ENCODE measurements at places on chromosomes 12 and 14. TPM values are rescaled to one million over a fixed set of nuclear protein-coding genes. Genes with fewer than 3 reads are reported as not detected.

The MYO1H gene
- not detected for total RNA-seq

- no peak for DNase-seq
- H3K27me3 ChIP-seq, result no peaks in the 10 kb centered on the region
- H3K36me3 ChIP-seq, result no peaks in the 10 kb centered on the region
These were observed 242.5 kb downstream of the ZFP36L1 start for GRCh38 chr14:68550338-68550715.

GRCh38 chr12:53699678-53700025, 23.8 kb upstream of the ATP5MC2 start:
- H3K36me3 ChIP-seq, result no peaks in the 10 kb centered on the region
- H3K27ac ChIP-seq, result no peak overlapping the region
- H3K4me1 ChIP-seq, result peaks cover 14% of the 10 kb centered on the region

DNA sequence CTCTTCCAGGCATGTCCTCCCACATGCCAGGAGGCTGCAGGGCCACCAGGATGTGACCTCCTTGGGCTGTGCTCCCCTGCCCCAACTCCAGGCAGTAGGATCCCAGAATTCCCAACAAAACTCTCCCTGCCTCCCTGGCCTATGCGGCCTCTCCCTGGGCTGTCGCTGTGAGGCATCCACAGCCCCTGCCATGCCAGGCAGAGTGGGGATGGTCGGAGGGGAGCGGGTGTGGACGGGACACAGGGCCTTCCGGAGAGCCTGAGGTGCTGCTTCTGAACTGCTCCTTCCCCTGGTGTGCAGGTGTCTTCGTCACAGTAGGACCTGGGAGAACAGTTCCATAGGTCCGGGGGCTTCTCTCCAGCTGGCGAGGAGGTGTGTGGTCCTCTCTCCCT, 18.3 kb downstream of the GPR132 start:
- no peaks in the 10 kb centered on the region for H3K36me3 ChIP-seq
- no peak overlapping the region for H3K27ac ChIP-seq
- H3K4me1 ChIP-seq, result no peaks in the 10 kb centered on the region
- H3K27me3 ChIP-seq, result no peaks in the 10 kb centered on the region

DNA sequence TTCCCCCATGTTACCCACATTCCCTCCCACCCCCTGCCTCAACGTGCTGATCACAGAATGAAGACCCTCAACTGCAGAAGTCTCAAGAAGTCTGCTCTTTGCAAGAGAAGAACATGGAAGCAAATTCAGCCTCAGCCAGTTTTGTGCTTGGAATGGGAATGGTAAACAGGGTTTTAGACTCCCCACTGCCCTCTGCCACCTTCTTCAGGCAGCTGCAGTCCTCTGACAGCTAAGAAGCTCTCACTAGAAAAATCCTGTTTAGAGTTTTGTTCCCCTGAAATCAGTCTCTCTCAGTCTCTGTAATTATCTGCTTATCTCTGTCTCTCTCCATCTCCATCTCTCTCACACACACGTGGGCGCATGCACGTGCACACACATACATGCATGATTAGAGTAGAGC, 85.4 kb downstream of the CRACR2A start:
- no peaks in the 10 kb centered on the region for H3K27me3 ChIP-seq
- no peaks in the 10 kb centered on the region for H3K36me3 ChIP-seq

DNA sequence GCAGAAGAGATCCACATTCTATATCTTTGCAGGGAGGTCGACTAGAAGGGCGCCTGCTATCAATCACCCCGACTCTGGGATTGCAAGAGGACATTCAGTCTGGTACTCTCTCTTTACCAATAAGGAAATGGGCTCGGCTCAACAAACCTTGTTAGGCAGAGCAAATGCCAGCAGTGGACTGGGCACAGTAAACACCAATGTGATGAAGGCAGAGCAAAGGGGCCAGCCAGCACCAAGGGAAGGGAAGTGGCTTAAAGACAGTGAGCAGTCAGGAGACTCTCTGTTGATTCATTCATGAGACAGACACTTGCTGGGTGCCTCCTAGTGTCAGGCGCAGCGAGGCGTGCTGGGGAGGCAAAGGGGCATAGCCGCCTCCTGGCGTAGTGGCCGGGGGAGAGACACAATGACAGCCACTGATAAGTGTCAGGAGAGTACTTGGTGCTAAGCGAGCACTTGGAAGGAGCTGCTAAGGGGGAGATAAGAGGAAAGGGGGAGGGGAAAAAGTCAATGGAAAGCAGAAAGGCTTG, 34.1 kb downstream of the TMCC3 start:
- H3K4me3 ChIP-seq, result no peak overlapping the region
- H3K4me1 ChIP-seq, result peaks cover 20% of the 10 kb centered on the region
- H3K27ac ChIP-seq, result no peak overlapping the region
- no peak for DNase-seq

DNA sequence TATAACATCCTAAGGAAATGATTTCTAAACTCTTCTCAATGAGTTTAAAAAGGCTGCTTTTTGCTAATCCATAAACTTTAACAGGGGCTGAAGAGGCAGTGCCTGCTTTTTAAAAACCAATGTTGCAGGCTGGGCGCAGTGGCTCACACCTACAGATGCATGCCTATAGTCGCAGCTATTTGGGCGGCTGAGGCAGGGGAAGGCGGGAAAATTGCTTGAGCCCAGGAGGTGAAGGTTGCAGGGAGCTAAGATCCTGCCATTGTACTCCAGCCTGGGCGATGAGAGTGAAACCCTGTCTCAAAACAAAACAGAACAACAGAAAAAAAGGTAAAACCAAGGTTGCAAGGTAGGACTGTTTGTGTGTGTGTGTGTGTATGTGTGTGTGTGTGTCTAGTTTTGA, 531.2 kb downstream of the DIO2 start:
- H3K4me3 ChIP-seq, result no peak overlapping the region
- no peak overlapping the region for H3K27ac ChIP-seq
- no peaks in the 10 kb centered on the region for H3K27me3 ChIP-seq
- no peaks in the 10 kb centered on the region for H3K36me3 ChIP-seq
- no peaks in the 10 kb centered on the region for H3K4me1 ChIP-seq

Measured in thoracic aorta (tissue), 2 donors.